ENCODE measurements at places on chromosomes 7 and 10.
A peak's percentile ranks its signal among the peaks of the same experiment; 100 is the strongest.

GRCh38 chr7:44678471-44679179 lies 70.0 kb upstream of the ZMIZ2 start:
- DNase-seq: no peak

DNA sequence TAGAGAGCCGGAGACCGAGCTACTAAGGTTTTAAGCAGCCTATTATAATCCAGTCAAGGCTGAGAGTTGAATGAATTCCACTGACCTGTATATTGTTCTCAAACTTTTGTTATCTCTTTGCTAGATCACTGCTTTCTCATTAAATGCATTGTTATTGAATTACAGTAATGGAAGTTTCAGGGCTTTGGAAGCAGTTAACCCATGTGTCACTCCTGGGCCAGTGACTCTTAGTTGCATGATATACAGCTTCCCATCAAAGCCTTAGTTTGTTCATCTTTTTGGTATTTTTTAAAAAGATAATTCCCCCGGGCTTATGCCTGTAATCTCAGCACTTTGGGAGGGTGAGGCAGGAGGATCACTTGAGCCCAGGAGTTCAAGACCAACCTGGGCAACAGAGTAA lies 55.4 kb upstream of the KIAA1217 start:
- no peak for DNase-seq

DNA sequence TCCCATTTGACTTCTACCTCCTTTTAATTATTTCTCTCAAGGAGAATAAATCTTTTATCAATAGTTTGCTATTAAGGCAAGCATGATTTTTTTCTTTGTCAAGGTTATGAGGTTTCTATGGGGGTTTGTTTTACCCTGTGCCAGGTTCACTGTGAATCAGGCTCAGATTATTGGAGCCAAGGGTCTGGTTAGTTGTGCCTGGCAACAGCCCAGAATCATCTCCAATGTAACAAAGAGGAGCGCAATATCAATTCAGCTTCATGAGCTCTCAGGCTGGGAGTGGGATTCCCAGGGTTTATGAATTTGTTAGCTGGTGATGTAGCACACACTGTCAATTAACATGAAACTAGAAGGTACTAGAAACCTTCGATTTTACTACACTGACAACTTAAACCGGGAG lies 73.2 kb downstream of the AASS start:
- DNase-seq: no peak

- peak; percentile 60 for DNase-seq
These were observed 2.1 kb upstream of the ADAM8 start for GRCh38 chr10:133278577-133279265.

GRCh38 chr7:36336390-36336789 lies 53.3 kb upstream of the ANLN start:
- DNase-seq: no peak

DNA sequence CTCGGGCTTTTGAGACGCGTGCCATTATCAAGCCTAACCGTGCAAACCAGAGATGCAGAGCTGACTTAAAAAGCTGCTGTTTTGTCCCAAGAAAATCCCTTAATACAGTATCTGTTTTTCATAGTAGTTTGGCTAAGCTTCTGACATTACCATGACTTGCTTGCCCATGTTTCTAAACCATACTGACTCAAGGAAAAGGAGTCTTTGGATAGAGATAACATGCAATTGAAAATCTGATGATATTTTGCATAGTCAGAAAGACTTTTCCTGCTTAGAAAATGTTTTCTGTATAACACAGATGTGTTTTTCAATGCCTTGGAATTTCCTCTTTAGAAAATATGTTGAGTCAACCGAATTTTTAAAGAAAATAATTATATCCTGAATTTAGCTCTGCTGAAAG lies 21.5 kb upstream of the AKR1E2 start:
- DNase-seq: no peak

DNA sequence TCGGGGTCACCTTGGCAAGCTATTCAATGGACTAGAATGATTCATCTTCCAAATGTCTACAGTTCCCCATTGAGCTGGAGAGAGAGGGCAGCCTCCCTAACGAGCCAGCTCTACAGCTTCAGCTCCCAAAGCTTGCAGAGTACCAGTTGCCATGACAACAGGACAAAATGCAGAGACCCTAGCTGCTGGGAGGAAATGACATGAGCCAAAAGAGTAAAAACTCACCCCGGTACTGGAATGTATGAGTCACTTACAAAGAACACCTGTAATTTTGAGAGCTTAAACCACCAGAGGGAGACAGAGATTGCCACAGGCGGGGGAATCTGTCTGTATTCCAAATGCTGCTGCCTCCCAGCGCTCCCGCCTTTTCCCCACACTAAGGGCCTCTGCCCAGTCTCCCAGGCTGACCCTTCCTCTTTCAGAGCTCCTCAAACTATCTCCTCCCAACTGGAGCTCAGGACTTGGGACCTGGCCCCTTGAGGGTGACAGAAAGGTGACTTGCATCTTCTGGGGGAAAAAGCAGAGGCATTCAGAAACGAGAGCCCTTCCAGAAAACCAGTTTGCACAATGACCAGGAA lies 95.5 kb downstream of the CUL2 start:
- DNase-seq: peak; percentile 51

GRCh38 chr7:142933092-142933475 lies 462 bp downstream of the TRPV5 start:
- no peak for DNase-seq

DNA sequence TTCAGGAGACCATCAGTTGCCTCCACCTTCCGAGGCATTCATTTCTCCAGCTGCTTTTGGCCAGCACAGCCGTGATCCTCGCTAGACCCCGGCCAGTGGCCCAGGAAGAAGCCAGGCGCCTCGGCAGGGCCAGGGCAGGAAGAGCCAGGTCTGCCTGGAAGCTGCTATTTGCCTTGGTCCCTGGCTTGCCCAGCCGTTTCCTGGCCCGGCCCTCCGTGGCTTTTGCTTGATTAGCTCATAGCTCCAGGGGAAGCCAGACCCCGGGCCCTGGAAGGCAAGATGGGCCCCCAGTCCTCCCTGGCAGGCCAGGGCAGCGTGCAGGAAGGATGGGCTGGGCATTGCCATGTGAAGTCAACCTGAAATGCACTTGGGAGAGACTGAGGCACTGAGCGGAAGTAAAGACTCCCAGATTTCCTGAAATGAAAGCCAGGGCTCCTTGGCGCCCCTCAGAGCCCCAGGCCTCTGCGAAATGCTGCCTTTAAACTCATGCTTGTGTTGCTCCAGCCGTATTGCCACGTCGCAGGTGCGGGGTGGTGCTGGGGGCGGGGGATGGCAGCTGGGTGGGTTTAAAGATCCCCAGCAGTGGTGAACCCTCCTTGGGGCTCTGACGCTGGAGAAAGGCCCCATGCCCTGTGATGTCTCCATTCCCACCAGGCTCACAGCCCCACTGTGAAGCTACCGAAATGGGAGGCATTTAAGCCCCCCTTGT lies 160.6 kb downstream of the GRK5 start:
- DNase-seq: no peak

DNA sequence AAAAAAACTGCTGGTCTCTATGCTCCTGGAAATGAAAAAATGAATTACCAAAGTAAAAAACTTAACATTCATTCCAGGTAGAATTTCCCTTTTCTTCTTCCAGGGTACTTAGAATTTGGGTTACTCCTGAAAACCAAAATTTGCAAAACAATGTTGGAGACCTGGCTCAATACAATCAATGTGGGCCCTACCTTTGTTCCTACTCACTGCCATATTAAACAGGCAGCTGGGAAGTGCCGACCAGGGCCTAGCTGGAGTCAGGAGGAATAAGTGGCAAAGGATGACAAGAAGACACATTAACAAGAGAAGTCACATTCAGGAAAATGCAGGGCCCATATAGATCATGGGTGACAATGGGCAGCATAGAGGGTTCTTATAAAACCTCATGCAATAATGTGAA lies 6.4 kb upstream of the AGK start:
- no peak for DNase-seq

GRCh38 chr7:102953406-102953805 lies 40.6 kb downstream of the LRRC17 start:
- no peak for DNase-seq

DNA sequence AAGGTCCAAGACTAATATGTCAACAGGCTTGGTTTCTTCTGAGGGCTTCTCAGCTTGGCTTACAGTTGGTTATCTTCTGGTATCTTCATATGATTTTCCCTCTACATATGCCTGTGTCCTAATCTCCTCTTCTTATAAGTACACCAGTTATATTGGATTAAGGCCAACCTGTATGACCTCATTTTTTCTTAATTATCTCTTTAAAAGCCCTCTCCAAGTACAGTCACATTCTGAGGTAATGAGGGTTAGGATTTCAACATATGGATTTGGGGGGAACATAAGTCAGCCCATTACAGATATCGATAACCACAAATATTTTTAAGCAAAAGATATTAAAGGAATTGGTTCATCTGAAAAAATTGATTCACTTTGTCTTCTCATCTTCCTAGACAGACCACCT lies 49.2 kb downstream of the IQUB start:
- no peak for DNase-seq

GRCh38 chr7:10571759-10572158 lies 401.9 kb upstream of the PHF14 start:
- no peak for DNase-seq

- no peak for DNase-seq
These were observed 11.5 kb downstream of the LIPJ start for GRCh38 chr10:88598055-88598454.

- DNase-seq: no peak
These were observed 1136.8 kb upstream of the AUTS2 start for GRCh38 chr7:68461430-68461829.

DNA sequence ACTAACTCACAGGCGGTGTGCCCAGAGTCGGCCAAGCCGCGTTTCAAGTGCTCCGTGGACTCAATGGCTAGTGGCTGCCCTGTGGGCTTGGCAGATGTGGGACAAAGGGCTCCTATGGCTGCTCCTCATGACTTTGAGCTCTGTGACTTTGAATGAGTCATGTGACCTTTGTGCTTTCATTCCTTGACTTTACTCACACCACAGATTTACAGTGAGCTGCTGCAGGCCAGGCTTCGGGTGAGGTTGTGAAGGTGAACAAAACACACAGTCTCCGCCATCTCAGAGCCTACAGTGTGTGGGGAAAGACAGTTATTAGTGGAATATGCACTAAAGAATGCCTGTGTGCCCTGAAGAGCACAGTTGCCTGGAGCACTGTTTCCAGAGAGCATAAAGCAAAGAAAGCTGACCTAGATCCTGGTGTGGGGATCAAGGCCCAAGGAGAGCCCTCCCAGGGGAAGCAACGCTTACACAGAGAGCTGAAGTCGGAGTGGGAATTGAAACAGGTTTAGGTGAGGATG lies 29.7 kb upstream of the PLEKHA1 start:
- no peak for DNase-seq

DNA sequence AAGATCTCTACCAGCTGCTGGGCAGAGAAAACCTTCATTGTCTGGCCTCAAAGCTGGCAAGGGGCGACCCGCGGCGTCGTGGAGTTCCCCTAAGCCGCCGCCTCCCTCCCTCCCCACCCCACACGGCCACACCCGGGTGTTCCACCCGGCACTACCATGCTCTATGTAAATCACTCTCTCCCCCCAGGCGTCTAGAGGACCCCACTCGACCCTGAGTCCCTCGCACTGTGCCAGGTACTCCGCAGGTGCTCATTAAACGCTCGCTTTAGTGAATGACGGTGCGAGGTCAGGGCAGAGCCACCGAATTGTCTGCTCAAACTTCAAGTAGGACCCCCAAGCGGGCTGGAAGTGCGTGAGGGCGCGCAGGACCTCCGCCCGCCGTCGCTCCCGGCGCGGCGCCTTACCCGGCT lies 628 bp downstream of the PARP12 start:
- DNase-seq: no peak

DNA sequence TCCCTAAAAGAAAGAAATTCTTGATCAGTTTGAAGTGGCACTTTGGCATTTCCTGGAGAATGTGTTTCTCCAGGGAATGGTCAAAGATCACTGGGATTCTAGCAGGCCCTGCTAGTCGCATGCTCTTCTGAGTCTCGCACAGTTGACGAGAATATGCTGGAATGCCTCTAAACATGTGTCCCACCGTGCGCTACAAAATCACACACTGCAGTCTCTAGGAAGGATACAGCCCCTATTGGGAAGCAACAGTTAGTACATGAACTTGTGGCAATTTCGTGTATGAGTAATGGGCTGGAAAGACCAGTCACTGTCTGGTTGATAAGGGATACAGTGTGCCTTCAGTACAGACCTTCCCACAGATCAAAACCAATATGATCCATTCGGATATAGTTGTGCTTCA lies 257.9 kb downstream of the PRPF18 start:
- DNase-seq: no peak

DNA sequence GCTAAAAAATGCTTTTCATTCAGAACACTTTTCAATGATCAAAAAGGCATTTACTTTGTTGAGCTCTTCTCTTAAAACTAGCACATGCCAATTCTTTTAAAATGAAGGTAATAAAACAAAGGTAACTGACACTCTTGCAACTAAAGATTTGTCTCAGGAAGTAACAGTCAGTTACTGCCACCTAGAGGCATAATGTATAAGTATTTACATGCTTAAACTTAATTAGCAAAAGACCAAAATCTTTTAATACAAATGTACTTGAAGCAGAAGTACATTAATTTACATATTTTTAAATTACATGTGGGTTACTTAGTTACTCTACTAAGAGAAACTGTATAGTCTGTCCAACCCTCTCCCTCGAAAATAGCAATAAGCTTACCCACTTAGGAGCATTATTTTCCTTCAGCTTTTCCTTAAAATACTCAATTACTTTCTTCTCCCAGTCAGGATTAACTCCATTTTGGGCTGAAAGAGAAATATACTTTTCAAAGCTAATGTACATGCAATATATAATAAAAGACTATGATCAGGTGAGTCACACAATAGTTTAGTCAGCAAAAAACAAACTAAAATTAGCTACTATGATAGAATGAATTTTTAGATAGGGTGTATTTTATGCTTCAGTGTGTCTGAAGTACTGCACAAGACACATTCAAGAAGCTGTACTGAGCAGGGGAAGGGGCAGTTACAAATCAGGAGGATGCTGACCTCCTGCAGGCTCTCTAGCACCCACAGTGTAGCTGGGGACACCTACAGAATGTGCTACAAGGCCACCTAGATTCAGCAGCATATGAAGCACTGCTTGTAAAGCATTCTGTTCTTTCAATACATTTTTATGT lies 13.0 kb downstream of the MCMBP start:
- no peak for DNase-seq

GRCh38 chr7:18503126-18503866 lies 7.7 kb downstream of the HDAC9 start:
- no peak for DNase-seq

DNA sequence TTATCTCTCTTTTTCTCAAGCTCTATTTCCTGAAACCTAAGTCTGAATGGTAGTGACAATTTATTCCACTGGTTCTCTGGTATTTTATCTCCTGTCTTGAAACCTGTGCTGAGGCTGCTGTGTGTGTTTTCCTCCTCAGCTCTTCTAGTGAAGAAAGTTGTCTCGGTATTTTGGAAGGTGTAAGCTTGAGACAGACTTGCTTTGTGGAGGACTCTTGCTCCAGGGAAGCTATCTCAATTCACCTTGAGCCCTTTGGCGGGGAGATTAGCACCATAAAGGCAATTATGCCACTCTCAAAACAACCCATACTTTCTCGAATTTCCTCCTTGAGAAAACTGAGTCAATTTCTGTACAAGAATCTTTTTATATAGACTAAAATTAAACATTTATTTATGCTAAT lies 141.6 kb downstream of the THSD7A start:
- DNase-seq: no peak
